ENCODE measurements at places on chromosomes 5 and 9. TPM values are rescaled to one million over a fixed set of nuclear protein-coding genes. Genes with fewer than 3 reads are reported as not detected.

OR1L8 gene
- not detected for total RNA-seq

PCDHA2 gene
- total RNA-seq: not detected

SPINK6 gene
- total RNA-seq: not detected

FASTKD3 gene
- 4.3 TPM for total RNA-seq

PDE8B gene
- not detected for total RNA-seq

PTPRD gene
- total RNA-seq: not detected

RASGEF1C gene
- total RNA-seq: not detected

GRM6 gene
- total RNA-seq: not detected

CCDC183 gene
- total RNA-seq: 1.3 TPM
